ENCODE measurements at places on chromosomes 12 and 14.

GRCh38 chr14:23380197-23380914 is 3.5 kb downstream of the CMTM5 start:
- no peak for DNase-seq

DNA sequence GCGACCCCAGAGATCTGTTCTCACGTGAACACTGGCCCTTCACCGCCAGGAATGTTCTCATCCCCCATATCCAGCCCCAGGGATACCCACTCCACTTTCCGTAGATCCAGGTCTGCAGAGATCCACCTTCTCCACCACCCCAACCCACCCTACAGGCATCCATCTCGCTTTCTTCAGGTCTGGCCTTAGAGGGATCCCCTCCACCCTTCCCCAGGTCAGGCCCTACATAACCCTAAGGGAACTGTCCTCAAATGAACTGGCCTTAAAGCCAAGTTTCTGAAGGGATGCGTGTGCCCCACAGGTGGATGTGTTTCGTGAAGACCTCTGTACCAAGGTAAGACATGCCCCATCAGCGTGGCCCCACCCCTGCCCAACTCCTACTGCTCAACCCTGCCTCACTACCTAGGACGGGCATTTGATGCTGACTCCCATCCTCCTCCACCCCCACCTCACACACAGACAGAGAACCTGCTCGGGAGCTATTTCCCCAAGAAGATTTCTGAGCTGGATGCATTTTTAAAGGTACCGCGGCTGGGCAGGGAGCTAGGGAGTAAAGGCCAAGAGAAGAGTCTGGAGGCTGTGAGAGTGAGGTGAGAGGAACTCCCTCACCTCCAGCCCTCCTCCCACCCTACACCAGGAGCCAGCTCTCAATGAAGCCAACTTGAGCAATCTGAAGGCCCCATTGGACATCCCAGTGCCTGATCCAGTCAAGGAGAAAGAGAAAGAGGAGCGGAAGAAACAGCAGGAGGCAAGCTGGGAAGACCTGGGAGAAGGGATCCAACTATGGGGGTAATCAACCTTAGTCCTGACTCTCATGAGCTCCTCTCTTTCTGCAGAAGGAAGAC is 912 bp downstream of the PSME1 start:
- no peak for DNase-seq

DNA sequence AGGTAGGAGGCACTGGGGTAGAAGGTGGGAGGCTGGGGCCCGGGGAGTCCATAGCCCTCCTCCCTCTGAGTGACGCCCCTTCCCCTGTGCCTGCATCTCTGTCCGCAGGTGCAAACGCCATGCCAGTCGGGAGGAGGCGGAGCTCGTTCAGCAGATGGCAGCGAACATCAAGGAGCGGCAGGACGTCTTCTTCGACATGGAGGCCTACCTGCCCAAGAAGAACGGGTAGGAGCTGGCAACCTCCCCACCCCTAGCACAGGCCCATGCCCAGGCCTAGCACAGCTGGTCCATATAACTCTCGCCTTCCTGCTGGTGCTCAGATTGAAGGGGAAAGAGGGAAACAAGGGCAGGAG is 35.6 kb downstream of the TMEM120B start:
- no peak for DNase-seq

DNA sequence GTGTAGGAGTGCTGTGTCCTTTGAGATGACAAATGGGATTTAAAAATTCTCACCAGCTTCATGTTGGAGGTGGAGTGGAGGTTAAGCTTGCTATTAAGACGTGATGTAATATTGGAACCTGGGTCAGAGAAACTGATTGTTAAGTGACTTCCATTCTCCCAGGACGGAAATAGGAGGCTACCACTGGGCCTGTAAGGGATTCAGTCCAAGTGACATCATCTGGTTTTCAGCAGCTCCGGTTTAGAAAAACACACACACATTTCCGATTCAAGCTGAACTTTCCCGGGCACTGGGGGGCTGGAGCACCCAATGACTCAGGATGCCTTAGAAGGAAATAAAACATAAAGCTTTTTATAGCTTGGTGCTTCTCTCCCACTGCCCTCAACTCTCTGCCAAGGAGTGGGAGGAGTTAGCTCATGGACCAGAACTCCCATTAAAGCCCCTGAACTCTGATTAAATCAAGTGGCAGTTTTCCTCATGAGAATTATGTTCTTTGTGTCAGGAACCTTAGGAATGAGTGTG is 12.4 kb downstream of the CALM1 start:
- no peak for DNase-seq

Data from KBM-7 (cell line).